Activated CD4-positive, alpha-beta T cell treated with anti-CD3 and anti-CD28 coated beads for 36 hours (primary cell): ENCODE measurements at places on chromosomes 6 and 20. TPM values are rescaled to one million over a fixed set of nuclear protein-coding genes. Genes with fewer than 3 reads are reported as not detected.
A peak's percentile ranks its signal among the peaks of the same experiment; 100 is the strongest.

ADGRB3 gene
- not detected for total RNA-seq

CAP2 gene
- total RNA-seq: not detected

TRERF1 gene
- total RNA-seq: 12.2 TPM

HLA-DQA2 gene
- total RNA-seq: 0.11 TPM

THBD gene
- not detected for total RNA-seq

SYCP2 gene
- total RNA-seq: 1.5 TPM

OR2H2 gene
- total RNA-seq: not detected

RAB44 gene
- not detected for total RNA-seq

FOXQ1 gene
- not detected for total RNA-seq

TNNC2 gene
- not detected for total RNA-seq

RNGTT gene
- 17.5 TPM for total RNA-seq

LCA5 gene
- total RNA-seq: 0.25 TPM

DNA sequence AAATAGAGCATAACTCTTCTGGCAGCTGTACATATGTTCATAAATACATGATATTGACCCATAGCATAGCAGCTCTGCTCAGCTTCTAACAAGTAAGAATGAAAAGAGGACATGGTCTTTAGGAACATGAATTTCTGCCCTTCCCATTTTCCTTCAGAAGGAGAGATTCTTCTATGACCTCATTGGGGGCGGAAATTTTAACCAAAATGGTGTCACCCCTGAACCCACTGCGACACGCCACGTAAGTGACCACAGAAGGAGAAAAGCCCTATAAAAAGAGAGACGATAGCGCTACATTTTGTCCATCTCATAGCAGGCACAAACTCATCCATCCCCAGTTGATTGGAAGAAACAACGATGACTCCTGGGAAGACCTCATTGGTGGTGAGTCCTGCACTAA lies at the start of gene IL17A:
Gene IL17A, plus strand, starts transcription at position 301 of the 400 bp plus-strand sequence. Its CDS starts 57 bp downstream, at position 358.
- no peak for DNase-seq
- H3K4me1 ChIP-seq: peaks cover 14% of the 10 kb centered on the region
- H3K4me3 ChIP-seq: no peak within 1 kb of the TSS
- H3K27me3 ChIP-seq: peaks cover 41% of the 10 kb centered on the region
- no peak within 1 kb of the TSS for H3K27ac ChIP-seq
- H3K36me3 ChIP-seq: no peaks in the 10 kb centered on the region

DNA sequence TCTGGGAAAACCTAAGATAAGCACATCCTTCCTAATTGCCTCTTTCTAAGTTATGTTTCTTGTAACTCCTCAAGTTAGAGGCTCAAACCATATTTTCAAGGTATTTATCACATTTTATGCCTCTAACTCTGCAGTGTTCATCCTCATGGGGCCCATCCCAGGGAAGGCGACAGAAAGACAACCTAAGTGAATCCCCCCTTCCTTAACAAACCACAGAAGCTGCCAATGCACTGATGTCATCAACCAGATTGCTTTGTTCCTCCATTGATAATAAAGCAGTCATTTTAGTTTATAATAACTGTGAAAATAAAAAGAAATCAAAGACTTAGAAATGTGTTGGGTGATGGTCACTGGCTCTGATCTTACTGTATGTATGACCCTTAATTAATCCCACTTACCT lies 119.5 kb upstream of the TCF21 start:
- H3K36me3 ChIP-seq: no peaks in the 10 kb centered on the region
- peaks cover 11% of the 10 kb centered on the region for H3K27me3 ChIP-seq
- peaks cover 3% of the 10 kb centered on the region for H3K4me1 ChIP-seq
- no peak for DNase-seq

GRCh38 chr6:71721642-71722041 lies 164.7 kb upstream of the RIMS1 start:
- H3K27me3 ChIP-seq: no peaks in the 10 kb centered on the region
- DNase-seq: no peak
- H3K36me3 ChIP-seq: no peaks in the 10 kb centered on the region
- no peak overlapping the region for H3K27ac ChIP-seq

DNA sequence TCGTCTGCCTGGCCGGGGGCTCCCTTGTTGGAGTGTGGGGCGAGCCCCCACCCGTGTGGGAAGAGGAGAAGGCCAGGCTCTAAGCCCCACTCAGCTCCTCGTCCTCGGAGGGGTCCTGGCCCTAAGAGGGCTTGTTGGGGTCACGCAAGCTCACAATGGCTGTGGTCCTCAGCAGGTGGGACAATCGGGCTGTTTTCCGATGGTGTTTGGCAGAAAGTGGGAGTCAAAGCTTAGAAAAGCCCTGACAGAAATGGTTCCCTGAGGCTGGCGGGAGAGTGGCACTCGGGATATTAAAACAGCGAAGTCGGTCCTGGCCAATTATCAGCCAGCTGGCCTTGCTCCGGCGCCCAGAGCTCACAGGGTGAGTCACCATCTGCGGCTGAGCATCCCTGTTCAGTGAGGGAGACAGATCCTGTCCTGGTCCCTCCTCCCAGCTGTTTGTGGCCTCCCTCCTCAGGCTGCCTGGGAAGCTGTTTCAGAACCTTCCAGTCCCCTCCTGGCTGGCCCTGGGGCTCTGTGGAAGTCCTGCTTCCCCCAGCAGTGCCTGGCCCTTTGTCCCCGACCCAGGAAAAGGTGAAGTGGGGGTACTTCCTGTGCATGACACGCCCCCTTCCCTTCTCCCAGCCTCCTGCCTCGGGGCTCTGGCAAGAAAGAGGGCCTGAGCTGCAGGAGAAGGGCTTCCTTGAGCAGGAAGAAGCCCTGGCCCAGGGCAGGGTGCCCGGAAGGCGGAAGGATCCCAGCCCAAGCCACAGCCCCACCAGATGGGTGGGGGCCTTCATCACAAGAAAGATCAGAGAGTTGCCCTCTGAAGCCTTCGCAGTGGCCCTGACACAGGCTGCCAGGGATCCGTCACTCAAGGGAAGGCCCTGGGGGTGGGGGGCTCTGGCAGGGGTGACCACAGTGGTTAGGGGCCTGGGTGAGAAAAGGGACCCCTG lies 53.6 kb upstream of the BHLHE23 start:
- DNase-seq: no peak
- H3K4me3 ChIP-seq: no peak overlapping the region
- H3K27ac ChIP-seq: no peak overlapping the region
- H3K36me3 ChIP-seq: no peaks in the 10 kb centered on the region
- H3K27me3 ChIP-seq: peaks cover 17% of the 10 kb centered on the region
- no peaks in the 10 kb centered on the region for H3K4me1 ChIP-seq

GRCh38 chr6:33958526-33959328 lies 154.9 kb upstream of the MLN start:
- no peak overlapping the region for H3K4me3 ChIP-seq
- no peak overlapping the region for H3K27ac ChIP-seq
- no peaks in the 10 kb centered on the region for H3K36me3 ChIP-seq
- peaks cover 2% of the 10 kb centered on the region for H3K27me3 ChIP-seq
- H3K4me1 ChIP-seq: peaks cover 9% of the 10 kb centered on the region
- peak; percentile 42 for DNase-seq

- no peaks in the 10 kb centered on the region for H3K36me3 ChIP-seq
- H3K27ac ChIP-seq: no peak overlapping the region
- DNase-seq: no peak
- H3K4me3 ChIP-seq: no peak overlapping the region
Observed at GRCh38 chr6:134830194-134830593, 119.7 kb downstream of the ALDH8A1 start.

- H3K27ac ChIP-seq: no peak overlapping the region
- H3K4me3 ChIP-seq: no peak overlapping the region
- DNase-seq: no peak
- no peaks in the 10 kb centered on the region for H3K36me3 ChIP-seq
Observed at GRCh38 chr6:167763056-167763944, 63.4 kb upstream of the AFDN start.

DNA sequence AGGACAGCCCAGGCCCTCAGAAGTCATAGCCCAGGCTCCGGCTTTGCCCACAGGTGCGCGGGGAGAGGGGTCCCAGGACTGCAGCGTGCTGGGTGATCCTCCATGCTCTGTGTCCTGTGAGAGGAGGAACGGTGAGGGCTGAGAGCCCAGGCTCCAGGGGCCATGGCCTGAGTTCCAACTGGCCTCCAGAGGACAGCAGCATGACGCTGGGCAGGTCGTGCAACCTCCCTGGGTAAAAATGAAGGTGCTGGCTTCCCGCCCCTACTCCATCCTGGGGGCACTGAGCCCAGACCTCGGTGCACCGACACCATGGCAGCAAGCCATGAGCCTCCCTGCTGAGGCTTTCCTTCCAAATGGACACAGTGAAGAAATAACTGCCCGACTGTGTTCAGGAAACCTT lies 305.4 kb downstream of the TAF4 start:
- no peaks in the 10 kb centered on the region for H3K4me1 ChIP-seq
- peaks cover 4% of the 10 kb centered on the region for H3K27me3 ChIP-seq
- H3K27ac ChIP-seq: no peak overlapping the region
- H3K4me3 ChIP-seq: no peak overlapping the region

DNA sequence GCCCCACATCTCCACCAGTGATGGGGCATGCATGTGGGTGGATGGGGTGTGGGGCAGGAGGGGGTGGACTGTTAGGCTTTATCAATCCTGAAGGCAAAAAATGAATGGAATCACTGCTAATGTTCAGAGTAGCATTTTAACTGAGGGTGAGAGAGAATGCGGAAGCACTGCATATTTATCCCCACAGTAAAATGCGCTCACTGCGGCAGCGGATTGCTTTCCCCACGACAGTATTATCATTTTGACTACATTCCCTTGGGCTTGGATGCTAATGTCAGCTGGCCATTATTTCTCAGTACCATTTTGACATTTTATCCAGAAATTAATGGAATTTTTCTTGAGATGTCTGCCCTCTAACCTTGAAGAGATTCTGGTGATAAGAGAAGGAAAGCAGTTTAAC lies 13.4 kb downstream of the ALDH8A1 start:
- H3K4me1 ChIP-seq: peaks cover 11% of the 10 kb centered on the region
- no peak overlapping the region for H3K27ac ChIP-seq
- H3K27me3 ChIP-seq: no peaks in the 10 kb centered on the region
- no peaks in the 10 kb centered on the region for H3K36me3 ChIP-seq

GRCh38 chr6:168972128-168972527 lies 281.5 kb downstream of the THBS2 start:
- no peaks in the 10 kb centered on the region for H3K4me1 ChIP-seq
- peaks cover 14% of the 10 kb centered on the region for H3K27me3 ChIP-seq
- H3K36me3 ChIP-seq: no peaks in the 10 kb centered on the region

DNA sequence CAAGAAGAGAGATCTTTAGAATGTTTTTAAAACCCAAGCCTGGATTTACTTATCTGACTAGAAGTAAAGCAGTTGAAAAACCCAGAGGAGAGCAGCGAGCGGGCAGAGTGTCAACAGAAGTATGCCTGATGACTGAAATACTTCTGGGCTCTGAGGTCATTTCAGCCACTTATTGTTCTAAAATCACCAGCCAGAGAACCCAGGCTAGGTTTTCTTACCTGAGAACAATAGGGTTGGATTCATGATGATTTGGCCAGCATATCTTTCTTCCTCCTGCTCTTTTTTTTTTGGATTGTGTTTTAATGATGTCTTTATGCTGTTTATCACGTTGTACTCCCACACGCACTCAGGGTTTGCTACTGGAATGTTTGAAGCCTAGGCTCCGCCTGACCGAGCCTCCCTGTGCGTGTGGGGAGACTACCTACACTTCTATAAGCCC lies 63.0 kb upstream of the KIF25 start:
- H3K4me1 ChIP-seq: no peaks in the 10 kb centered on the region
- no peak overlapping the region for H3K27ac ChIP-seq
- no peak for DNase-seq
- H3K27me3 ChIP-seq: peaks cover 13% of the 10 kb centered on the region
- no peak overlapping the region for H3K4me3 ChIP-seq
- H3K36me3 ChIP-seq: no peaks in the 10 kb centered on the region

- H3K4me1 ChIP-seq: peaks cover 11% of the 10 kb centered on the region
- H3K36me3 ChIP-seq: peaks cover 2% of the 10 kb centered on the region
- peak; percentile 94 for DNase-seq
- peaks cover 9% of the 10 kb centered on the region for H3K27me3 ChIP-seq
Observed at GRCh38 chr20:1225783-1226654, at the start of gene RAD21L1. TSS of gene RAD21L1 (plus strand) at chr20:1226044. CDS start at chr20:1228454, 2,410 bp downstream.

DNA sequence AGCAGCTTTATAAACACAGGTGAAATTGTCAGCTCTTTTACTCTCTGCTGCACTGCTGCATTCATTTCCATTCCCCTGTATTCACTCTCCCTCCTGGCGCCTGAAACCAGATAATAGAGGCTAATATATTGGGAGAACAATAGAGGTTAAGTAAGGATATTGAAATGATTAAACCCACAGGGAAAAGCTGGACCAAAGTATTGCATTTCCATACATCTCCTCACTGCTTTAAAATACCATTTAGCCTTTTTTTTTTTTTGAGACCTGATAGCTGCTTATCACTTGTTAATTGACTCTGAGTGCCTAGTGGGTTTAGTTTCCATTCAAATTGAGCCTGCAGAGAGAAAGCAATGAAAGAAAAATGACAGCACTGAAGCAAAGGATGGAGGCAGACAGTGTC lies 540.5 kb upstream of the IMPG1 start:
- no peaks in the 10 kb centered on the region for H3K4me1 ChIP-seq
- H3K4me3 ChIP-seq: no peak overlapping the region
- H3K27me3 ChIP-seq: no peaks in the 10 kb centered on the region

GRCh38 chr6:149852180-149852579 lies 12.0 kb downstream of the LRP11 start:
- H3K4me3 ChIP-seq: no peak overlapping the region
- no peak overlapping the region for H3K27ac ChIP-seq
- DNase-seq: no peak

GRCh38 chr6:1315201-1315559 lies 3.3 kb downstream of the FOXQ1 start:
- H3K4me3 ChIP-seq: no peak overlapping the region
- H3K27me3 ChIP-seq: peaks cover 46% of the 10 kb centered on the region
- no peak for DNase-seq
- H3K36me3 ChIP-seq: no peaks in the 10 kb centered on the region

- no peaks in the 10 kb centered on the region for H3K36me3 ChIP-seq
- peaks cover 4% of the 10 kb centered on the region for H3K4me1 ChIP-seq
Observed at GRCh38 chr6:29758761-29759160, 35.5 kb downstream of the HLA-F start.

- H3K27ac ChIP-seq: no peak overlapping the region
- no peak for DNase-seq
- H3K27me3 ChIP-seq: no peaks in the 10 kb centered on the region
- no peaks in the 10 kb centered on the region for H3K4me1 ChIP-seq
- H3K4me3 ChIP-seq: no peak overlapping the region
Observed at GRCh38 chr6:8556370-8557013, 121.1 kb upstream of the SLC35B3 start.

DNA sequence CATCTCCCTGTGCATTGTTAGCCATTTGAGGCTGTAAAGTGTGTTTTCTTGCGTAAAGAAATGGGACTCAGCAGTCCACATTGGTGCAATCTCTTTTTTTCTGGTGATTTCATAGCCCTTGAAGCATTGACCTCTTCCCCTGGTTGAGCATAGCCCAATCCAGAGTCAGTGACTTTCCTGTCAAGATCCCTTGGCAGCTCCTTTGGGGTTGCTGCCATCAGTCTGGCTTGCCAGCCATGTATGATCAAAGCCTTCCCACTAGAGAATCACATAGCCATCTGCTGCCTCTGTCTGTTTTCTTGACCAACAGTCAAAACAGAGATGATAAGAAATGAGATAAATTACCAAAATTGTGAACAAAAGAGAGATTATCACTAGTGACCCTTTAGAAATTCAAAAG lies 19.6 kb downstream of the HLA-A start:
- H3K4me1 ChIP-seq: peaks cover 40% of the 10 kb centered on the region
- peaks cover 2% of the 10 kb centered on the region for H3K36me3 ChIP-seq
- no peaks in the 10 kb centered on the region for H3K27me3 ChIP-seq
